ENCODE measurements at places on chromosomes 3 and 15.

GRCh38 chr3:101182734-101183133 lies 137.6 kb downstream of the IMPG2 start:
- no peak for DNase-seq

DNA sequence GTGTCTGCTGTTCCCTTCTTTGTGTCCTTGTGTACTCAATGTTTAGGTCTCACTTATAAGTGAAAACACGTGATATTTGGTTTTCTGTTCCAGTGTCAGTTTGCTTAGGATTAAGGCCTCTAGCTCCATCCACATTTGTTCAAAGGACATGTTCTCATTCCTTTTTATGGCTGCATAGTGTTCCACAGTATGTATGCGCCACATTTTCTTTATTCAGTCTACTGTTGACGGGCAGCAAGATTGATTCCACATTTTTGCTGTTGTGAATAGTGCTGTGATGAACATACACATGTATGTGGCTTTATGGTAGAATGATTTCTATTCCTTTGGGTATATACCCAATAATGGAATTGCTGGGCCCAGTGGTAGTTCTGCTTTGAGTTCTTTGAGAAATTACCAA lies 122.7 kb upstream of the THBS1 start:
- DNase-seq: no peak

- no peak for DNase-seq
Measured at GRCh38 chr15:89332446-89332845, 2.2 kb downstream of the POLG start.

- DNase-seq: no peak
Measured at GRCh38 chr15:74253211-74253921, 17.2 kb downstream of the CCDC33 start.

GRCh38 chr3:136546720-136547119 lies 205.5 kb downstream of the STAG1 start:
- no peak for DNase-seq

GRCh38 chr15:99359769-99360168 lies 108.5 kb downstream of the LRRC28 start:
- DNase-seq: no peak

- no peak for DNase-seq
Measured at GRCh38 chr3:191300422-191300821, 28.8 kb upstream of the CCDC50 start.

- DNase-seq: no peak
Measured at GRCh38 chr3:45623393-45623792, 28.8 kb downstream of the LIMD1 start.

GRCh38 chr15:64693134-64693533 lies 82.3 kb downstream of the RBPMS2 start:
- no peak for DNase-seq

GRCh38 chr3:136075218-136075808 lies 109.8 kb downstream of the PPP2R3A start:
- peak; percentile 55 for DNase-seq

- DNase-seq: no peak
Measured at GRCh38 chr3:25558796-25559195, 105.9 kb downstream of the TOP2B start.

GRCh38 chr3:25817638-25818037 lies 27.7 kb downstream of the OXSM start:
- no peak for DNase-seq

DNA sequence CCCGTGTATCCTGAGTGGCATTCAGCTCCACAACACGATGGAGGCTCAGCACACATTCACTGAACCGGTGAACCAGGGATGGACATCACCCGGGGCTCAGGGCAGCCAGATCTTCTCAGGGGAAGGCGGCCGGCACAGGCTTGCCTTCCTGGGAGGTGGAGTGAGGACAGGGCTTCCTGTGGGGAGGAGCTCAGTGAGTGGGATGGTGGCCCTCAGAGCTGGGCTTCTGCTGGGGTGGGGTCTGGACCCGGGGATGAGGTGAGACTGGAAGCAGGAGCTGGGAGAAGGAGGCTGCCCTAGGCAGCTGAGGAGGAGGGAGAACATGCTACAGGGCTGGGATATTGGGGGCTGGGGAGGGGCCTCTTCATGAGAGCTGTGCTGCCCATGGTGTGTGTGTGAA lies 58.5 kb upstream of the PRR23E start:
- no peak for DNase-seq

- no peak for DNase-seq
Measured at GRCh38 chr3:143445118-143445517, 325.5 kb downstream of the CHST2 start.

- DNase-seq: no peak
Measured at GRCh38 chr3:61090389-61091169, 160.7 kb downstream of the FHIT start.

- no peak for DNase-seq
Measured at GRCh38 chr3:59433546-59433945, 383.7 kb upstream of the CFAP20DC start.

DNA sequence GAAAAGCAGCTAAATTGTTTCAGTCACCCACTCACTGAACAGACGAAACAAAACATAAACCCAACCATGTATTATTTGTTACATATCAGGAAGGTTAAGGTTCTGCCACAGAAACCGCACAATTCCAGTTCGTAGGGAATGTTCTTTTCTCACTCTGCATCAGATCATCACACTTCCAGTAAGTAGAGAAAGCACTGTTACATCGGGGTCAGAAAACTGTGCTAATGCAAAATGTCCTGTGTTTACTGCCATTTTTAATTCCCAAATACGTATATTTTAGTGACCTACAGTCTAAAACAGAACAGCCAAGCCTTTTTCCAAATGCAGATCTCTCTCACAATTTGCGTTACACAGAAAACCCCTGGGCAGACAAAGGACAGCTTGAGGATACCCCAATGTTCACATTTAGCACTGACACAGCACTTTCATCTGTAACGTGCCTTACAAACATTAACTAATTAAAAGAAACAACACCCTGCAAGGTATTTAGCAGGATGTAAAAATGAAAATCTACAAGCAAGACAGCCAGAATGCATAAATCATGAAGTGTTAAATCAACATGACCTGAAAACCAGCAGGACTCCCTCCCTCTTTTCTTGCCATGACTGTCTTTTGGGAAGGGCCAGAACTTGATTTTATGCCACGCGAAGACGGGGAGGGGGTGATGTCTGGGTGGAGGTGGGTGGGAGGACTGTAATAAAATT lies 34.8 kb upstream of the SKIL start:
- no peak for DNase-seq

GRCh38 chr15:64753480-64754185 lies 21.8 kb downstream of the RBPMS2 start:
- DNase-seq: no peak

DNA sequence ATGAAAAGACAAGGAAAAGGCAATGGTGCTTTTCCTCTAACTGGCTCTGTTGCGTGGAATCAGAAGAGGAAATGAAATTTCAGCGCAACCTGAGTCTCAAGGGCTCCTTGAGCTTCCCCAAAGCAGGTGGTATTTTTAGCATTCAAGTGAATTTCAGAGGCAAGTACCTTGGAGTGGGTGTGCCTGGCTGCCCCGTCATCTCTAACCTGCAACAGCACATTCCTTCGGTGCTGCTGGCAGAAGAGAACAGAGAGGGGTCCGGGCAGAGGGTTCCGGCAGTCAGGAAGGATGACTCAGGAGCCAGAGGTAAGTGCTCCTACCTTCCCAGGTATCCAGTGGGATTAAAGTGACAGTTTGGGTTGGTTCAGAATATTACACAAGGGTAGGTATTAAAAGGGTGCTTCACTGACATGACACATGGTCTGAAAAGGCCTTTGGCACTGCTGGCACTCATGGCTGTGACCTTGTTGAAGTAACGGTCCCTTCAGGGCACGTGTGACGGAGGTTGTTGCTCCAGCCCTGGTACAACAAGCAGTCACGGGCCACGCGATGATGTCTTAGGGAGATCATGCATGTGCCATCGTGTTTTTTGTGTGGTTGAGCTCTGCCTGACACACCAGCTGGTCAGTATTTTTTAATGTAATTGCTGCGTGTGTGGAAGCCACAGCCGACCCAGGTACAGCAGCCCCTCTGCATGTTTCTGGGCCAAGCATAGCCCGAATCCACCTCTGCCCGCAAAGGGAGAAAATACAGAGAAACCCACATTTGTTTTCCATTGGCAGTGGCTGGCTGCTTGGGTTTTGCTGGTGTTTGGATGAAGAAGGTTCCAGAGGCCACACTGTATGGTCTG lies 75.7 kb downstream of the LRRK1 start:
- no peak for DNase-seq

DNA sequence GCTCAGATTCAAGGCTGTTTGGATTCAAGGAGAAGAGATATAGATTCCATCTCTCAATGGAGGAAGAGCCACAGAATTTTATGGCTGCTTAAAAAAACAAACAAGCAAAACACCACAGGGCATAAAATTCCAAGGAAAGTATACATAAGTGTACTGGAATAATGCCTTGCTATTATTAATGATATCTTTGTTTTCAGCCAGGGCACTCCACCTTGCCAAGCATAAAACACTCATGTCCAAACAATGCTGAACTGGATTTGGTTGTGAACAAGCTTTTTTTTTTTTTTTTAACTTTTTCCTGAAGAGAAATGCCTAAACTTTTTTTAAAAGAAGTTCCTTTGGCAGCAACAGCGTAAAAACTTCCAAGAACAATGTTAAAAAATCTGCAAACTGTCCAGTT lies 4.8 kb upstream of the CLSTN2 start:
- DNase-seq: no peak

DNA sequence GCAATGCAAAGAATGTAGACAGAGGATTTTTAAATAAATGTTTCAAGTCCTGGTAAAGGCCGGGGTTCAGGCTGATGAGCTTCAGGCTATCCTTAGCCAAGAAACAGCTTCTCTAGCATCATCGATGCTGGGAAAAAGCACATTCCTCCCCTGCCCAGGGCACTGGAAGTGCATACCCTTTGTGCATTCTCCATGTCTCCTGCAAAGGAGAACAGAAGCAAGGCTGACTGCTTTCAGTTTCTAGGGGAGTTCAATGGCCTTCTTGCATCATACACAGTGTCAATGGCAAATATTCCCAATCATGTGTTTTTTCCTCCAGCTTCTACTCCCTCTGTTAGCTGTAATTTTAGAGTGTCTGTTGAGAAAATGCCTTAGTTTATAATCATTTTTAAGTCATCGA lies 59.9 kb downstream of the GPR176 start:
- DNase-seq: no peak

- DNase-seq: no peak
Measured at GRCh38 chr15:72559781-72560180, 85.7 kb downstream of the ARIH1 start.

DNA sequence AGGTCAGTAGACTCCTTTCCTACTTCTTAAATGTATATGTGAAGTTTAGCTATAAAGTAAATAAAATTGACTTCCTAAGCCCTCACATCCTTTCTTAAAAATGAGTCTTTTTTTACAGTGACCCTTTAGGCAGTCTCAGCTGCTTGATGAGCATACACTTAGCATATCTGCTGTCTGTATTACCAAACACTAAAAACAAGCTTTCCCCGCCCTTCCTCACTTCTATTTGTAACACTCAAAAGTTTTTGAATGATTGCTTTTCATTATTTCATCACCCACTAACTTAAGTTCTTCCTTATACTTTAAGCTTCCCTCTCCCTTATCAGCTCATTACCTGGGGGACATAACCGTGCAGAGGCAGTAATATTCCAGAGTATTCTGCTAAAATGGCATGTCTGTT lies 89.4 kb downstream of the PLOD2 start:
- no peak for DNase-seq

DNA sequence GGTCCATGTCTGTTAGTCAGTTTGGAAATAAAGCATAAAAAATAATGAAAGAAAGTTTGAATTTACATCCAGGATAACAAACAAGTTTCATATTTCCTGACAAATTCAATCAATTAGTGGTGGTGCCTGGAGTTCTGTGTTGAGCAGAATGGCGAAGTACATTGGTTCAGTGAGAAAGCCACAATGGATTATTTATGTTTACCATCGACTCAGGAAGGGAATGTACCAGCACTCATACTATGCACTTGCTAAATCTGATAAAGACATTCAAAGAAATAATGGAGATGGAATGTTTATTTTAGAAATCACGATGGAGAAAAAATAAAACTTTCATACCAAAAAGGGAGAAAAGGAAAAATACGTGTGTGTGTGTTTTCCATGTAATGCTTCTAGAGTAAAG lies 45.3 kb upstream of the MME start:
- no peak for DNase-seq

DNA sequence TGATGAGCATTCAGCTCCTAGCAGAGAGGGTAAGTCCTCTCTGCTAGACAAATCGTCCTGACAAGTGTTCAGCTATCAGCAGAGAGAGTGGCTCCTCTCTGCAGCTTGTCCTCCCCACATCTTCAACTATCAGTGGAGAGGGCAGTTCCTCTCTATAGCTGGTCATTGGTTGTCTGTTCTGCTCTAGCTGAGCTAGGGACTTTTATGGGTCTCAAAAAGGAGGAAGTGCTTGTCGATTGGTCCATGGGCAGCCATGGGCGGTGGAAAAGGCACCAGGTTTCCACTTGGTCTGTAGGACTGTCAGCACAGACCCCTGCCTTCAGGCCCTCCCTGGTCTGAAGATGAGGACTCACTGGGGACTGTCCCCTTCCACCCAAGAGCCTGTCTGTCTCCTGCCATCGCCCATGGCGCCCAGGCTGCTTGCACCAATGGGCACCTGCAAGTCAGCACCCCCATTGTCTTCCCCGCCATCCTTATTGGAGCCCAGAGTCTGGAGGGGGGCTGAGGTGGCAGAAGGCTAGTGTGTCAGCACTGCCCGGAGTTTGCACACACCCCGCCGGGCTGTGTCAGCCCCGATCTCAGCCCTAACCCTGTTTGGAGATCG lies 264.7 kb downstream of the ZBBX start:
- DNase-seq: no peak

DNA sequence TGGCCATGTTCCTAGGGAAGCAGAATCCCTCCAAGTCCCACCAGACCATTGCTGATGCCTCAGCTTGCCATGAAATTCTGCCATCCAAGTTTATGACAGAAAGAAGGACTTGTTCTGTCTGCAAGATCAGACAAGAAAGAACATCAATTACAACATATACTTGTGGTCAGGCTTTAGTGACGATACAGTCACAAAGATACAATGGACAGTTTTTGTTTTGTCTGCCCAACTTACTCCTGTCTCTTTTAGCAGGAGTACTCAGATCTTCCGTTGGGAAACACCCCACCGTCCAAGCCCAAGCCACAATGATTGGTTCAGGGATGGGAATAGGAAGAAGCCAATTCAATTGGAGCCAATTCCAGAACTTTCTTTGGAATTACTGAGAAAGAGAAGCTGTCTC lies 15.7 kb downstream of the KLHL6 start:
- DNase-seq: no peak

GRCh38 chr3:11230125-11230524 lies 42.1 kb upstream of the ATG7 start:
- no peak for DNase-seq

- DNase-seq: no peak
Measured at GRCh38 chr15:32222716-32223115, 180.4 kb downstream of the GOLGA8K start.
